ENCODE measurements at places on chromosomes 3 and 15. TPM values are rescaled to one million over a fixed set of nuclear protein-coding genes. Genes with fewer than 3 reads are reported as not detected.
A peak's percentile ranks its signal among the peaks of the same experiment; 100 is the strongest.

TIPIN gene
- 47.7 TPM for total RNA-seq

EFCAB12 gene
- total RNA-seq = not detected

DNA sequence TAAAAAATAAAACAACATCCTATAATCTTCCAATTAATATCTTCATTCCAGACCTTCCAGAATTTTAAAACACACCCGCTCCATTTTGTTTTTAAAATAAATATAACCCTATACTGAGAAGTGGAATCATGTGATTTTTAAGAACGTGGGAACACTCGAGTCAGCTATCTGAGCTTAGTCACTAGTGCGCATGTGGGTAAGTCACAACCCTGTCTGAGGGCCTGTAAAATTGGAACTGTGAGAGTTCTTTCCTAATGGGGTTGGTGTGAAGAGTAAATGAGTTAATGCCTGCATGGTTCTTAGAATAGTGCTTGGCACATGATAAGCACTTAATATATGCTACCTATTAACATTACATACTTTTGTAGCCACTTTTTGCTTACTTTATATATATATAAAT lies 19.9 kb upstream of the POLR2M start:
- DNase-seq = no peak

DNA sequence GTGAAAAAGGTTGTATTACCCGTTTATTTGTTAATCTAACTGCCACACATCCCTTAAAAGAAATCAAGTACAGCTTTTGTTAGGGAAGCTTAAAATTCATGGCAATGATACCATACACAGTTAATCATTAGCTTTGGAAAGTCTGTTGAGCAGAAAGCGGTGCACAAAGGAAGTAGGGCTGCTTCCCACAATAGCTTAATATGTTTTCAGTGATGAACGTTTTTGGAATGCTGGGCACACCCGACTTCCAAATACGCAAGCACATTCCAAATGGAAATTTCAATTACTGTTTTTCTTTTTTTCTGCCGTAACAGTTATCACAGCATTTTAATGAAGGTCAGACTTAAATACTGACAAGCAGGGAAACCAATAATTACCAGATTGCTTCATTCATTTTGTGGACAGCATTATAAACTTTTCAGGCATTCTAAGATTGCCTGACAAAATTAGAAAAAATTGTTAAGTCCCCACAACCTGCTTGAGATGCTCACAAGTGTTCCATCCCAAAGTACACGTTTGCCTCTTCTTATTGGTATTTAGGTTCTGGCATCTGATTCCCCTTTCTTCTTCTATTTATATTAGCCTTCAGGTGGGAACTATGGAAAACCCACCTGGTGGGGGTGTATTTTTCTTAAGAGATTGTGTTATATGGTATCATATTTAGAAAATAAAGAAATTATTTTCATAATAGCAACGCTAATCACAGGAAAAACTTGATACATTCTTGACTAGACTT lies 1.1 kb upstream of the ECT2 start:
- DNase-seq = peak; percentile 91

GRCh38 chr15:69661446-69661845 lies 208.8 kb downstream of the RPLP1 start:
- DNase-seq = no peak

- peak; percentile 3 for DNase-seq
These were observed 726.8 kb downstream of the NAALADL2 start for GRCh38 chr3:175585898-175586297.

GRCh38 chr3:23130406-23130805 lies 72.7 kb upstream of the UBE2E2 start:
- DNase-seq = no peak

DNA sequence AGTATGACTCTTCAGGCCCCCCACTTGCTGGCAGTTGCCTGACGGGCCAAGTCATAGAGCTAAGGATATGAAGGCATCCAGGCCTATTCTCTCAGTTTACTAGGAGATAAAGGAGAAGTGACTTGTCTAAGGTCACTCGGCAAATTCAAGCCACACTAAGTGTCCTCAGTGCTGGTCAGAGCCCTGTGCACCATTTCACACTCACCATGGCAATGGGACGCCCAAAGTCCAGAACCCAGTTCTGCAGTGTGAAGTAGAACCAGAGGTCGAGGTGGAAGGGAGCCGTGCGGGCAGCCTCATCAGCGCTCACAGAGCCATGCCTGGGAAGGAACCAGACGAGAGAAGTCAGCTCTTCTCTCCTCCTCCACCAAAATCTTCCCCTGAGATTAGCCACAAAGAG lies 11.2 kb downstream of the CLN6 start:
- peak; percentile 25 for DNase-seq

All from SJSA1 (cell line).